AML-193 (cell line): ENCODE measurements at places on chromosomes 4 and X.

DNA sequence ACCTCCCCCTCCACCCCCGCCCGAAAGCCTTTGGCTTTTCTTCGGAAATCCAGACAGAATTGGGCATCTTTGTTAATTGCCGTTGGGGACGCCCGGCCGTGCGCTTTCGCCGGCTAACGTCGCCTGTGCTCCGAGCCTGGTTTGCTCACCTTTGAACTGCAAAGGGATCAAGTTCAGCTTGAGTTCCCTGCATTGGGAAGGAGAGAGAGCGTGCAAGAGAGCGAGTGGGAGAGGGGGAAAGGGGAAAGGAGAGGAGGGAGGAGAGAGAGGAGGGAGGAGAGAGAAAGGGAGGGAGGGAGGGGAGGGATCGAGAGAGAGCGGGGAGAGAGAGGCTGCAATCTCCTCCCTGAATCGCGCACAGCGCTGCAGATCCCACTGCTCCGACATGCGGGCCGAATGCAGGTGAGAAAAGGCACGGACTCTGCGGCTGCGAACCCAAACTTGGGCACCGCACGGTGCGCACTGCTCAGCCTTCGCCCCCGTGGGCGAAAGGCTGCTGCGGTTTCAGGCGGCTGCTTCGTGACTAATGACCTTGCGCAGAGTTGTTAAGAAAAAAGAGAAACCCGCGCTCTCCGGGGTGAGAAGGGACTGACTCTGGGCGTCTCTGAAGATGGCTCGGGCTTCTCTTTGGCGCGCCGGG lies at the start of gene PCDH7:
TSS of gene PCDH7 (plus strand) at position 349 of the 640 bp plus-strand sequence. CDS start 1,054 bp downstream, outside the sequence.
- no peak for DNase-seq

DNA sequence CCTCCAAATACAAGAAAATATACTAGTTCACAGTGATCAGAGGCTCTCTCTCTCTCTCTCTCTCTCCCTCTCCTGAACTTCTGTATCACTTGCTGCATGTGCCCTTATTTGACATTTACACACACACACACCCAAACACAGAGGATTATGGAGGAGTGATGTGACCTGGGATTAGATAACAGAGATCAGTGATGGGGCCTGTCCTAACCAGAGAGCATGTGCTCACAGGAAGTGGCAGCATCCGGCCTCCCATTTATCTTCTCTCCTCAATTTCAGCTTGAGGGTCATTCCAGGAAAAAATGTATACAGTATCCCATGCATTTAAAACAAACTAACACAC lies 143.0 kb downstream of the TSPAN5 start:
- DNase-seq, result no peak

DNA sequence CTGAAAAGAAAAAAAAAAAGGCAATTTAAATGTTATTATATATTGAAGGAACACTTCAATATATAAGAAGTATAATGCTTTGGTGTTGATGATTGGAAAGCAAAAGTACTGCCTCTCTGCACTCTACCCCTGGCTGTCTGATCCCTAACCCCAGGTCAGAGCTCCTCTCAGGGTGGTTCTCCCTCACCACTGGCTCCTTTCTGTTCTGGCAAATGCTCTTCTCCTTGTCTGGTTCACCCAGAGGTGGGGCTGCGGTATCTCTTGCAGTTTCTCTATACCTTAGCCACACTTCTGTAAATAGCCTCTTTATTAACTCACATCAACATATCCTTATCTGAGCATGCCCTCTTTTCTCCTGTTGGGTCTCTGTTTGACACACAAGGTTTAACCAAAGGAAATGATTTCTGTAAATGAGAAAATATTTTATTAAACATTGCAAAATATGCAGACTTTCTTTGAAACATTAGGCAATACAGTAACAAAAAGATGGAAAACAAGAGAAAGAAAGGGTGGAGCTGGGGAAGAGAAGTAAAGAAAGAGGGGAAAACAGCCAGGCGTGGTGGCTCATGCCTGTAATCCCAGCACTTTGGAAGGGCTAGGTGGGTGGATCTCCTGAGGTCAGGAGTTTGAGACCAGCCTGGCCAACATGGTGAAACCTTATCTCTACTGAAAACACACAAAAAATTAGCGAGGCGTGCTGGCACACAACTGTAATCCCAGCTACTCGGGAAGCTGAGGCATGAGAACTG lies 45.7 kb downstream of the ING2 start:
- no peak for DNase-seq

GRCh38 chr4:7885216-7886006 lies 54.2 kb downstream of the AFAP1 start:
- DNase-seq, result no peak

- no peak for DNase-seq
Measured at GRCh38 chrX:5458300-5458842, 770.3 kb downstream of the NLGN4X start.

- DNase-seq, result no peak
Measured at GRCh38 chr4:8114456-8115202, 44.0 kb downstream of the ABLIM2 start.

DNA sequence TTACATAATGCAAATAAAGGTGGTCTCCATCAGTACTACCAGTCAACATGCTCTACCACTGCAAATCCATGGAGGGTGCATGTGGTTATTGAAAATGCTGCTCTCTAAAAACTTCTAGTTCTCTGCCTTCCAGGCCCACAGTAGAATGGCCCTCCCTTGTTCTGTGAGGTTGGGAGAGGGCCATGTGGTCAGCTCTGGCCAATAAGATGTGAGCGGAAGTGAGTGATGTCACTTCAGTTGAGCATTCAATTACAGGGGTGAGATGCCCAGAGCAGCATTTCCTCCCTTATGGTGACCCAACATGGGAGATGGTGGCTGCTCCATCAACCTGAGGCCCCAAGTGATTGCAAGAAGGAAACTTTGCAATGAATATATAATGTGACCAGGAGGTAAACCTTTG lies 148.8 kb downstream of the CPEB2 start:
- DNase-seq, result no peak

- DNase-seq, result no peak
Measured at GRCh38 chrX:13340182-13340791, 20.4 kb upstream of the ATXN3L start.

GRCh38 chr4:184416913-184417734 lies 57.2 kb downstream of the IRF2 start:
- DNase-seq, result no peak

- no peak for DNase-seq
Measured at GRCh38 chrX:71550578-71550977, 17.7 kb downstream of the OGT start.

DNA sequence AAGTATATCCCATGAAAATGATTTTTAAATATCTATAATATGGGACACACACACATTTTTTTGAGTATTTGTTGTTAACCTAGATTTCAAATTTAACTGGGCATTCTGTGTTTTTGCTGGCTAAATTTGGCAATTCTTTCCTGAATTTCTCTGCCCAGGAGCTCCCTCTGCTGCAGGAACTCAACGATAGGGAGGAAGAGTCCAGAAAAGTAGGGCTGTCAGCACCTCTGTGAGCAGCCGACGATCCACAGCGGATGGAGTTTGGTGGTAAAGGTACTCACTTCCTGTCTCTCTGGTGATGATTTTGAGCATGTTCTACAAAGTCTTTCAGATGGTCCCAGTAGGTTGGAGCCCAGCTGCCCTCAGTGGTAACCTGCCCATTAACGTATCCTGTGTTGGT lies 23.1 kb upstream of the TMEM184C start:
- no peak for DNase-seq

- DNase-seq, result no peak
Measured at GRCh38 chr4:153421941-153422340, 44.2 kb upstream of the TMEM131L start.

DNA sequence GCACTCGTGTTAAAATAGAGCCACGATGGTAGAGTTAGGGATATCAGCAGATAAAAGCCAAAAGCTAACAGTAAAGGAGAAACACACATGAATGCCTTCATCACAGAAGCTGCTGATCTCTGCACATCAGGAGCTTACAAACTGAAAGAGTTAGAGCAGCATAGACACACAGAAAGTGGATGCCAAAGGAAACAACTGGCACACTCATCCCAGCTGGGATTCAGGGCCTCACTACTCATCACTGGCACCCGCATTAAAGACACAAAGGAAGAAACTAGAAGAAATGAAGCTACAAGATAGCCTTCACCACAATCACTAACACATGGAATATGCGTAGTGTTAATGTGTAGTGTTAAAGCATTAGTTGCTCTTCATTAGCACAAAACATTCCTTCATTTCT lies 156.4 kb upstream of the TBL1X start:
- no peak for DNase-seq
